ENCODE measurements at places on chromosomes 16 and 17.

DNA sequence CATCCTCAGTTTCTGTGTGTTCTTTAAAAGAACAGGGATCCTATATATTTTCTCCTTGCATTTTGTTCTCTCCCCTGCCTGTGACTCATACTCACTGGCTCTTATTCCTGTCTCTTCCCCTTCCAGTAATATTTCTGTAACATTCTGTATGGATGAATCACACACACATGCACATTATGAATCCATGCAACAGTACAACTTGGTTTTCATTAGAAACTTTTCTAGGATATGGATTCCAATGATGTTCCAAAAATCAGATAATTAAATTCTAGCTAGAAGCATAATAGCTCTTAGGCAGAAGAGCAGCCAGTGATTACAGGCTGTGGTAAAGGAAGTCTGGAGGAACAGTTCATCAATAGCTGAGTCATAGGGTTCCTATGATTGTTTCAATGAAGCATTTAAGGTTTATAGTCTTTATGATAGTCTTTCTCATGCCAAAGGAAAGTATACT, 119.6 kb upstream of the PMFBP1 start:
- peak; percentile 93 for DNase-seq

- DNase-seq: peak; percentile 91
These were observed 74.0 kb downstream of the N4BP1 start for GRCh38 chr16:48535831-48536613.

DNA sequence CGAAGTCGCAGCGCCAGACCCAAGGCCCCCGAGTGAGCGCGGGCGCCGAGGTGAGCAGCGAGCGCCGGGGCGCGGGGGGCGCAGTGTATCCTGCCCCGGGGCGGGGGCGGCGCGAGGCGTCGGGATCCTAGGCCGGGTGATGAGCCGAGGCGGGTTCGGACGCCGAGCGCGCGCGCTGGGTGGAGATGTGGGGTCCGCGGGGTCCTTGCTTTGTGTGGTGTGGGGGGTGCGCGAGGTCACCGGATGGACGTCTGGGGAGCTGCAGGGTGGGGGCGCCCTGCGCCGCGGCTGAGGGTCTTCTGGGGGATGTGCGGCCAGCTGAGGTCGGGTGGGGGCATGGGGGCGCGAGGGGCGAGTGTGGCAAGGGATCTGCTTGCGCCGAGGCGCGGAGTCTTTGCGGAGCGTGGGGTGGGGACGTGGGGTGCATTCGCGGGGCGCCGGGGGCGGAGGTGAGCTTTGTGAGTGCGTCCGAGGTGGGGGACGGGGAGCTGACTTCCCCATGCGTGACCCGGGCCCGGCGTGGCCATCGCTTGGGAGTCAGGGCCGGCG, 560 bp downstream of the RAI1 start:
- no peak for DNase-seq

- DNase-seq: peak; percentile 28
These were observed 9.9 kb downstream of the TBC1D16 start for GRCh38 chr17:80025796-80026195.
